ENCODE measurements at places on chromosomes 13 and 19.

DNA sequence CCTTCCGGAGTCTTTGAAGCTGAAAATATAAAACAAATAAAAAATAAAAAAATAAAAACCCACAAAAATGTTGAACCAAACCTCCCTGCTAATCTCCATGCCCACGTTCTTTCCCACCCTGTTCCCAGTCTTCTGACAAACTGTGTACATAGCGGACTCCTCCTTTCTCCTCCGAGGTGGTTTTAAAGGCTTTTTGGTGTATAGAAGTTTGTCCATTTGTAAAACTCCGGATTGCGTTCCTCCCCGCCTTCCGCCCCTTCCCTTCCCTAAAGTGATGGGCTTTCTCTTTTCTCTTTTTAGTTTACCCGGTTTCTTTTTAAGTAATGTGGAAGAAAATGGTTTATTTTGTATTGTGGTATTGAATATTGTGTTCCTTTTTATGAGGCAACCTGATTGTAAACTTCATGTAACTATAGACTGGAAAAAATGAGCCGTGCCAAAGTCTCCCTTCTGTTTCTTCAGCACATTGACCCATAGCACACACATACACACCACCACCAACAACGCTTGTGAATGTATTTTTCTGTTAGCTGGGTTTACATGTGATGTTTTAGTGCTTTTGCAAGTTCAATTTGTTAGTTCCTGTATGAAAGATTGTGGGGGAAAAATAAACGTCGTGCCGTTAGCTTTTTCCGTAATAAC lies 4.4 kb downstream of the ZIC2 start:
- DNase-seq = no peak

- DNase-seq = no peak
Observed at GRCh38 chr13:75136151-75136550, 345.8 kb downstream of the TBC1D4 start.

- no peak for DNase-seq
Observed at GRCh38 chr13:77329911-77330584, 3.2 kb upstream of the MYCBP2 start.

DNA sequence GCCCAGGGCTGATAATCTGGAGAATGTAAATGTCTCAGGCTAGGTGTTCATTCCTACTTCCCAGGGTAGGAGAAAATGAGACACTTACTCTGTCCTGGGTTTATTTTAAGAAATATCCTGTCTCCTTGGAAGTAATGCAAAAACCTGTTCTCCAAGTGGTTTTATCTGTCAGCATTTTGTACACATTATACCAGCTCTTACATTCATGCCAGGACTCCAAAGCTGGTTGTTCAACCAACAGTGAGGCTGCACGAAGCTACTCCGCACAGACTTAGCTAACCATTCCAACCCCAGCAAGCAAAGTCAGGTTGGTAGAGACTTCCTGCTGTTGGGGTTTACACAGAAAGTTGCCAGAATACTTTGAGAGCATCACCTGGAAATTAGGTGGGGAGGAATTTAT lies 55.6 kb downstream of the SLC7A1 start:
- DNase-seq = no peak

GRCh38 chr13:111541752-111542529 lies 221.5 kb downstream of the TEX29 start:
- no peak for DNase-seq

- no peak for DNase-seq
Observed at GRCh38 chr13:91768746-91769145, 370.3 kb downstream of the GPC5 start.

DNA sequence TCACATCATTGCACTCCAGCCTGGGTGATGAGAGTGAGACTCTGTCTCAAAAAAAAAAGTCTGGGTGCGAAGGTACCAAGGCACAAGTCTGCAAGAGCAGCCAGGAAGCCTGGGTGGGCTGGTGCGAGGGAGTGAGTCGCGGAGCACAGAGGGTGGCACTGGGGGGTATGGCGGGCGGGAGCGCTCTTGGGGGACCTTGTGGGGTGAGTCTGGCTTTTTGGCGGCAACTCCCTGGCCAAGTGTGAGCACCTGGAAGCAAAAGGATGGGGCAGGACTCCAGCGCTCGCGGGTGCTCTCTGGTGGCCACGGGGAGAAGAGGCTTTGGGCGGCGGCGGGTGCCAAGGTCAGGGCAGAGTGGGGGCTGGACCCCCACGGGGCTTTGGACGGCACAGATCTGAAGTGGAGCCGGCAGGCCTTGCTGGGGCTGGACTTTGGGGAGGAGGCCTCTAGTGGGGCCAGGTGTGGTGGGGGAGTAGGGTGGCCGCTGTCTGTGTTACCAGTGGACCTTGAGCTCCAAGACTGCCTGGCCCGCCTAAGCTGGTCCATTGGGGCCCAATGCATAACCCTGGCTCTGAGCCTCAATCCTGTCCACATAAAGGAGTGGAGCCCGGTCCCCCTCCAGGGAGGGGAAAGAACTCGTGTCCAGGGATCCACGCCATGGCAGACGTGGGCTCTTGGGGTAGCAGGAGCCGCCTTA lies 1.6 kb downstream of the P2RY11 start:
- DNase-seq = no peak

- DNase-seq = no peak
Observed at GRCh38 chr13:58434943-58435342, 803.4 kb downstream of the PCDH17 start.

DNA sequence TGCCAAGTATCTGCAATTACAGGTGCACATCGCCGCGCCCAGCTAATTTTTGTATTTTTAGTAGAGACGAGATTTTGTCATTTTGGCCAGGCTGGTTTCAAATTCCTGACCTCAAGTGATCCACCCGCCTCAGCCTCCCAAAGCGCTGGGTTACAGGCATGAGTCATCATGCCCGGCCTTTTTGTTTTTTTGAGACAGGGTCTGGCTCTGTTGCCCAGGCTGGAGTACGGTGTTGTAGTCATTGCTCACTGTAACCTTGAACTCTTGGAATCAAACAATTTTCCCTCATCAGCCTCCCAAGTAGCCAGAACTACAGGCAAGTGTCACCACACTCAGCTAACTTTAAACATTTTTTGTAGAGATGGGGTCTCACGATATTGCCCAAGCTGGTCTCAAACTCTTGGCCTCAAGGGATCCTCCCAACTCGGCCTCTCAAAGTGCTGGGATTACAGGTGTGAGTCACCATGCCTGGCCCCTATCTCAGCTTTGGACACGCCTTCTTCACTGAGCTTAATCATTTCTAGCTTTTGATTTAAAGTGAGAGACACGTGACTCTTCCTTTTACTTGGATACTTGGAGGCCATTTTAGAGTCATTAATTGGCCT lies 4.0 kb upstream of the IRGC start:
- DNase-seq = no peak

- no peak for DNase-seq
Observed at GRCh38 chr13:101945435-101945834, 456.4 kb downstream of the FGF14 start.

DNA sequence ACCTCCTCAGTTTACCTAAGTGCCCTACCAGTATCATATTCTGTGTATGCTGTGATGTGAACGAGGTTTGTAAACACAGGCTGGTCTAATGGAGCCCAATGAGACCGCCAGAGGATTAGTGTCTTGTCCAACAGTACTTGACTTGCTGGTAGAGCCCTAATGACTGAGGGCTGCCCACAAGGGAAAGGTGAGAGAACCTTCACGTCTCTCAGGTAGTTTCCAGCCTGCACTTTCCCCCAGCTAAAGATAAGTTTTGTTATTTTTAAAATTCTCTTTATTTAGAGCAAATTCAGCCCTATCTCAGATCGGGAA lies 498 bp upstream of the RBM26 start:
- no peak for DNase-seq

- no peak for DNase-seq
Observed at GRCh38 chr13:67791047-67791446, 560.9 kb upstream of the PCDH9 start.

- DNase-seq = no peak
Observed at GRCh38 chr13:21539687-21540086, 64.3 kb downstream of the MICU2 start.

- DNase-seq = no peak
Observed at GRCh38 chr13:59542303-59542702, 621.4 kb downstream of the DIAPH3 start.

DNA sequence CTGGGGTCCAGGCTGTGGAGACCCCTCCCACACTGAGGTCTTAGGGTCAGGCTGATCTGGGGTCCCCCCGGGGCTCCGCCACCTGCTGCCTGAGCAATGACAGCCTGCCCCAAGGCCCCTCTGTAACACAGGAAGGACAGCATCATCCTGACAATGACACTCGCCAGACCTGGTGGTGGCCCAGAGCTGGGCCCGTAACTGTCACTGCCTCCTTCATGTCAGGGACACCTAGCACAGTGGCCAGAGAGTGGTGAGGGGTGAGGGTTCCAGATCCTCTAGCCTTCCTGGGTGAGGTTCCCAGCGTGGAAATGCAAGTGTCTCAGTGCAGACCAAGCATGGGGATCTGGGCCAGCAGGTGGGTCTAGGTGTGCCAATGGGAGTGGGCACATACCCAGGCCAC lies 27.8 kb downstream of the OPA3 start:
- no peak for DNase-seq

DNA sequence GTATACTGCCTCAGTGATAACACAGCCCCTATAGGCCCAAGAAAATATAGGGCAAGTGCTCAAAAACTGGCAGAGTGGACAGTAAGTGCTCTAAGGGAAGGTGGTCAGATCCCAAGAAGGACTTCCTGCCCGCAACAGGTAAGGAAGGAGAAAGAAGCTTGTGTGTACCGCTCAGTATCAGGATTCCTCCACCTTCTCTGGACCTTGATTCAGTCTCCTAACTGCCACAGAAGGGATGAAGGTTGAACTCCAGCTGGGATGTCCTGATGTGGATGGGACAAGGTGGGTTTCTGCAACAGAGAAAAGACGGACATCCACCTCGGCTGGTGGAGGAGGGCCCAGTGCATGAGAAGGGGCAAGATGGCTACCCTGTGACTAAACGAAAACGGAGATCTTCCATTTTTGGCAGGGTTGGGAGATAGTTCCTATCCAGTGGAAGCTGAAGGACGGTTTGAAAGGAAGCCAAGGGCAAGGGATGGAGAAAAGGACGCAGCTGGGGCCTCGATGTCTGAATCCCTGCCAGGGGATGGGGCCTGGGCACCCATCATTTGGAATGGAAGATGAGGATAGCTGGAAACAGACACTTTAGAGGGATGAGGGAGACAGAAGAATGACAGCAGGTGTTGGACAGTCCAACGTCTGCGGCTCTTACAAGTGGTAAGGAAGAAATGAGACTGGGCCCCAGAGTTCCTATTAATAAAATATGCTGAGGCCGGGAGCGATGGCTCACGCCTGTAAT lies 1.3 kb upstream of the ATF5 start:
- no peak for DNase-seq

- DNase-seq = no peak
Observed at GRCh38 chr19:16470911-16471811, 609 bp downstream of the EPS15L1 start.

- peak; percentile 37 for DNase-seq
Observed at GRCh38 chr13:36417331-36417730, 15.0 kb upstream of the CCNA1 start.

DNA sequence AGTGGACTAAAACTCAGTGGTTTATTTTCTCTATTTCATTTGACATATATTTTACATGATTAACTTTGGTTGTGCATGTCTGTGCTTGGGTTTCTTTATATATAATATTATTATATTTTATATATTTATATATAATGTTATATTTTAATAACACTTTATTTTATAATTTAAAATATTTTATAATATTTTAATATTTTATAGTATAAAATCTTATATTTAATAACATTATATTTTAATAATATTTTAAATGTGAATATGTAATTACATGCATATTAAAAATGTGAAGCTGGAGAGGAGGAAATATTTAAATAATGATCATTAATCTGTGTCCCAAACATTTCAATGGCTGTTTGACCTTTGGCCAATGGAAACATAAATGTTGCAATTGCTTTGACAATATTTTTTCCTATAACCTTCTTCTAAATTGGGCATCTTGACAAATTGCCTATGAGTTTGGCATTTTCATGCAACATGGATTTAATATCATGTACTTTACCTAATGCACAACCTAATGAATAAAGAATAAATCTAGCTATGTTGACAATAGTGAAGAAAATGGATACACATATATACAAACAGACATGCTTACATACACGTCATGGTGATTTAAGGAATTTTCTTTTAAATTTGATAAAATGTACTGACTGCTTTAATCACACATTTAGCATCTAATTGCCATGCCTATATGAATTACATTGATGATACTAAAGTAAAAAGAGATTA lies 607.1 kb downstream of the SLITRK6 start:
- no peak for DNase-seq

DNA sequence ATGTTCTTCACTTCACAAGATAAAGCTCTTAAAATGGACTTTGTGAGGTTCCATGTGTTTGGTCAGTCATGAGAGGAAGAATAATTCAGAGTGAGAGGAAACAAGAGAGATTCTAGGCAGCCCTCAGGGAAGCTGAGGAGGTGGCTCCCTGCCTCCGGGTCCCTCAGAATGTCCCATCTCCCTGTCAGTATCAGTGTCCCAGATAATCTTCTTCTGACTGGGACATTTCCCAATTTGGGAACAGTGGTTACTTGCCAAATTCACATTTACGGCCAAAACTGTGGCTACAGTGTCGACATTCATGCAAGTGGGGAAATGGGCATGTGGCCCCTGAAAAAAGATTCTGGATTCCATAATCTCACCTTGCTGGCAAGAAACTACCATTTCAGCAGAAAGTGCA lies 9.0 kb downstream of the ZNF417 start:
- no peak for DNase-seq
